ENCODE measurements at places on chromosomes 1 and 21.

- no peak for DNase-seq
Observed at GRCh38 chr1:226034482-226034881, 28.0 kb upstream of the H3-3A start.

DNA sequence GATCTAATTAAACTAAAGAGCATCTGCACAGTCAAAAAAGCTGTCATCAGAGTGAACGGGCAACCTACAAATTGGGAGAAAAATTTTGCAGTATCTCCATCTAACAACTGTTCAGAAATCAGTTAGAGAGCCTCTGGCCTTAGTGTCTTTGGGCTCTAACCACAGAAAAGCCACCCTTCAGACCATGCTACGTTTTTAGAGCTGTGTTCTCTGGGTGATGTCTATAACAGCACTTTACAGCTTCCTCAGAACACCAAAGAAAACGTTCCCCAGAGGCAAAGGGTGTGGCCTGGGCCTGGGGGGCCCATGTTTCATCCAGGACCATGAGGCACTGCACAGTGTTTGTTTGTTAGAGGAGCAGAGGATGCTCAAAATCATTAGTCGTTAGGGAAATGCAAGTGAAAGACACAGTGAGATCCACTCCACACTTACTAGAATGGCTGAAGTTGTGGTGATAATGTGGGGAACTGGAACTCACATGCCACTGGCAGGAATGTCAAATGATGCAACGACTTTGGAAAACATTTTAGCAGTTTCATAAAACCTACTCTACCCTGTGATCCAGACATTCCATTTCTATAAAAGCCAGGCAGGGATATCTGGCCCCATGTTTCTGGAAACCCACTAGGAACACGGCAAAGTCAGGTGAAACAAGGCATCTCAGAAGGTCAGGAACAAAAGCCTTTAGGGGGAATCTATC lies 250.4 kb upstream of the HOOK1 start:
- DNase-seq: no peak

- no peak for DNase-seq
Observed at GRCh38 chr1:219109424-219110018, 64.2 kb upstream of the LYPLAL1 start.

- no peak for DNase-seq
Observed at GRCh38 chr1:98333406-98333805, 328.1 kb upstream of the SNX7 start.

GRCh38 chr21:45456584-45457160 lies 51.7 kb downstream of the COL18A1 start:
- DNase-seq: no peak

Measured in stimulated activated naive CD4-positive, alpha-beta T cell treated with Interleukin-2 at 50 U/mL for 16 hours (primary cell).